ENCODE measurements at places on chromosomes 4 and X. TPM values are rescaled to one million over a fixed set of nuclear protein-coding genes. Genes with fewer than 3 reads are reported as not detected.

The HELT gene
- total RNA-seq = not detected

The AMTN gene
- total RNA-seq = not detected

The RRH gene
- not detected for total RNA-seq

The AKAP17A gene
- 36.1 TPM for total RNA-seq

The PPP1R2C gene
- total RNA-seq = not detected

The BRS3 gene
- not detected for total RNA-seq

The SSX3 gene
- not detected for total RNA-seq
